Nephron progenitor cell (in vitro differentiated cells): ENCODE measurements at places on chromosomes 13 and 19.

- H3K4me1 ChIP-seq, result peaks cover 41% of the 10 kb centered on the region
- peaks cover 6% of the 10 kb centered on the region for H3K36me3 ChIP-seq
- H3K27ac ChIP-seq, result no peak overlapping the region
These were observed 26.3 kb upstream of the KATNAL1 start for GRCh38 chr13:30333616-30334015.

GRCh38 chr19:47093254-47093653 lies 20.3 kb downstream of the ZC3H4 start:
- no peak for DNase-seq
- no peaks in the 10 kb centered on the region for H3K27me3 ChIP-seq
- H3K27ac ChIP-seq, result peak overlapping the region; percentile 92
- H3K36me3 ChIP-seq, result peaks cover 52% of the 10 kb centered on the region
- no peak overlapping the region for H3K4me3 ChIP-seq

DNA sequence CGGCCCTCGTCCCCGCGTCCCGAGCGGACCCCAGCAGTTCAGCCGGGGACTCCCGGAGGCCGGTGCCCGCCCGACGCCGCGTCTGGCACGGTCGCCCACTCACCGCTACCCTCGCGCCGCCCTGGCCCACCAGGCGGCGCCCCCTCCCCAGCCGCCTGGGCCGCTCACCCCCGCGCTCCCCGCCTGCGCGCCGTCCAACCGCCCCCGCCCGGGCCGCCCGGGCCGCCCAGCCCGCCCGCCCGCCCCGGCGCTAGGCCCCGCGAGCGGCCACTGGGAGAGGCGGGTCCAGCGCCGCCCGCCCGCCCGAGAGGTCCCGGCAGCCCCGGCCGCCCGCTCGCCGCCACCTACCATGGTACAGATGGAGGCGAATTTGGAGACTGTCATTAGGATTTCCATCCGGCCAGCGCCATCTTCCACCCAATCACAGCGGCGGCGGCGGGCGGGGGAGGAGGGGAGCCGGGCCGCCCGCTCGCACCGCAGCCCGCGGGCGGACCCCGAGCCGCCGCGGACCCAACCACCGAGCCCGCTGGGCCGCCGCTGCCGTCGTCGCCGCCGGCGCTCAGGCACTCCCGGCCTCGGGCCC lies at the start of gene USP12:
USP12 (minus strand) TSS at position 568 of the 583 bp plus-strand sequence; CDS start at position 396, 172 bp downstream.
- peaks cover 10% of the 10 kb centered on the region for H3K27me3 ChIP-seq
- DNase-seq, result peak; percentile 77
- H3K4me3 ChIP-seq, result peak within 1 kb of the TSS; percentile 95

DNA sequence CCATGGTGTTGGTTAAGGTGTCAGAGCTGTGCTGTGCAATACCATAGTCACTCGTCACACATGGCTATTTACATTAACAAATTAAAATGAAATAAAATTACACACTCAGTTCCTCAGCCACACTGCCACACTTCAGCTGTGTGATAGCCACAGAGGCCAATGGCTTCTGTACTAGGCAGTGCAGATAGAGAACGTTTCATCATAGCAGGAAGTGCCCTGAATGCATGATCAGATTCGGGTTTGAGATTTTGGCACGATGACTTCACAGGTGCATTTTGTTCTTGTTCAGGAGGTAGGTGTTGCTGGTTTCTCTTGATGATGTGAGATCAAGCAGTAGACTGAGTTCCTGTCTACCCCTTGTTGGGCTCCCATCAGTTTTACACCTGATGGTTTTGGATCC lies 6.5 kb downstream of the ARMC6 start:
- H3K4me3 ChIP-seq, result no peak overlapping the region
- H3K36me3 ChIP-seq, result peaks cover 59% of the 10 kb centered on the region
- H3K4me1 ChIP-seq, result peaks cover 4% of the 10 kb centered on the region
- no peaks in the 10 kb centered on the region for H3K27me3 ChIP-seq
- H3K27ac ChIP-seq, result no peak overlapping the region

GRCh38 chr13:112695121-112695520 lies 5.3 kb downstream of the ATP11A start:
- DNase-seq, result no peak
- H3K27ac ChIP-seq, result no peak overlapping the region
- no peak overlapping the region for H3K4me3 ChIP-seq
- H3K4me1 ChIP-seq, result peaks cover 61% of the 10 kb centered on the region
- no peaks in the 10 kb centered on the region for H3K27me3 ChIP-seq

GRCh38 chr13:94854688-94855087 lies 142.3 kb upstream of the SOX21 start:
- H3K27me3 ChIP-seq, result peaks cover 14% of the 10 kb centered on the region
- peaks cover 7% of the 10 kb centered on the region for H3K4me1 ChIP-seq
- DNase-seq, result no peak
- no peaks in the 10 kb centered on the region for H3K36me3 ChIP-seq
- no peak overlapping the region for H3K4me3 ChIP-seq

GRCh38 chr19:55675661-55676354 lies 782 bp downstream of the EPN1 start:
- H3K4me3 ChIP-seq, result peak overlapping the region; percentile 98
- H3K4me1 ChIP-seq, result peaks cover 57% of the 10 kb centered on the region
- H3K27ac ChIP-seq, result peak overlapping the region; percentile 97
- peaks cover 45% of the 10 kb centered on the region for H3K36me3 ChIP-seq
- peaks cover 3% of the 10 kb centered on the region for H3K27me3 ChIP-seq
